Foreskin fibroblast (primary cell): ENCODE measurements at places on chromosomes 1 and 21.

- no peak for DNase-seq
These were observed 556 bp downstream of the S100A1 start for GRCh38 chr1:153628638-153629342.

DNA sequence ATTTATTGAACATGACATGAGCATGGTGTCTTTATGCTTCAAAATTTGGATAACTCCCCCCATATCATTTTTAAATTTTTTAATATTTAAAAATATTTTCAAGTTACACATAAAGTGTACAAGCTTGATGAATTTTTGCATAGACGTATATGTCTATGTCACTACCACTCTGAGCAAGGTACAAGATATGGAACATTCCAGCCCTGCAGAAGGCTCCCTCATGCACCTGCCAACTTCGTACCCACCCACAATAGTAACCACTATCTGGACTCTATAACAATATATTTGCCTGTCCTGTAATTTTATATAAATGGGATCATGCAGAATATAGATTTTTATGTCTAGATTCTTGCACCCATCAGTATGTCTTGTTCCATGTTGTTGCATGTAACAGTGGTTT is 74.5 kb downstream of the CNST start:
- no peak for DNase-seq

DNA sequence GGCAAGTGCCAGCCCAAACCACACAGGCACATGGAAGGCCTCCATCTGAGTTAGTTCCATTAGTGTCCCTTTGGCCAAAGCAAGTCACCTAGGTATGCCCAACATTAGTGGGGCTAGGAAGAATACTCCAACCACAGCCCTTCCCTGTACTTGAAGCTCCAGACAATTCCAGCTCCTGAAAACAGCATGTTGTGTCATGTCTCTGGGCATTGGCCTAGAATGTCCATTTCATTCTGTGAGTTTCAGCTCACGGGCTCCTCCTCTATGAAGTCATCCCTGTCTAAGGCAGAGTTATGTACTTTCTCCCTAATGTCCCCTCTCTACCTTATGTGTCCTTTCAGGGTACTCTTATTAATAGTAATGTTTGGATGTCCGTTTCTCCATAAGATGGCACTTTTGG is 96.5 kb upstream of the SPATA6 start:
- no peak for DNase-seq

DNA sequence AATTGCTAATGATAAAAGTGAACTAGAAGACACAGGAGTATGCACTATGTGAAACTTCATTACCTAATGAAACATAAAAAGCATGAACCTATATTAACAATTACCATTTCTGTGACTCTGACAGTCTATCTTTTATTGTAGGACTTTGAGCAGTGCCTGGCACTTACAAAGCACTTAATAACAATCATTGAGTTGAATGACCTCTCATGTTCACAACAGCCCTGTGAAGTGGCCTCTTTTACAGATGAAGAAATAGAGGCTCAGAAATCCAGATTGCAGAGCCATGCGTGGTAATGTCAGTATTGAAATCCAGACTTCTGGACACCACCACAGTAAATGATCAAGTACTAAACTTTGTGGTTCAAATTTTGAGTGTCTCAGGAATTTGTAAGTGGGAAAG is 326.4 kb downstream of the NTNG1 start:
- no peak for DNase-seq

DNA sequence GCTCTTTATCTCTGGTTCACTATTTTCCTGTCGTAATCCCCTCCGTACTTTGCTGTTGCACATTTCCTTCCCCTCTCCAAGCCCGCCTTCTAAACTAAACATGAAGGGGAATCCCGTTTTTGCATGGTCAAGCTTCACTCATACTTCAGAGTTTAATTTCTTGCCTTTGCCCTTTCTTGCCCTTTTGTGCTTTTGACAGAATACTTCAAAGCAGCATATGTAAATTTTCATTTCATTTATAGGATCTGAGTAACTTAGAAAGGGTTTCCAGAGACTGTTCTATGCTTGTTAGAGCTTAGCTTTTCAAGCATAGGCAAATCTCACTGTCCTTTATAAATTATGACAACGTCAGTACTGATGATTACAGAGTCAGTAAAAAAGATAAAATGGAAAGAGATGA is 27.7 kb downstream of the SPATA45 start:
- DNase-seq, result peak; percentile 5

- peak; percentile 94 for DNase-seq
These were observed 482.0 kb downstream of the SETD4 start for GRCh38 chr21:35578347-35578782.

- no peak for DNase-seq
These were observed 76.6 kb downstream of the ADCY10 start for GRCh38 chr1:167837326-167837725.

DNA sequence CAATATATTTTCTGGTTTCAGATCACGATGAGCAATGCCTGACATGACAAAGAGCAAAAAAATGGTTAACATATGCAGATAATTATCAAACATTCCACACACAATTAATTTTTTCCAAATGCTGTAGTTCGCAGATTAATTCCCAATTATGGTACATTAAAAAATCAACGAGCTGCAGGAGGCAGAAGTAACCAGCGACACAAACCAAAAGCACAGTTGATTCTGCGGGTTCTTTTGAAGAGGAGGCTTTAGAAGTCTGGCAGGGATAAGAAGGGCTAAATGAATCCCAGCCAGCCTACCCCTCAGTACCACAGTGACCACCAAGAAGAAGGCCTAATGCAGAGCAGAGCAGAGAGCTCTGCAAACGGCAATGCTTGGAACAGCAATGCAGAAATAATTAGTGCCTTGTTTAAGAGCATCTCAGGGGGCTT is 17.0 kb upstream of the KNCN start:
- no peak for DNase-seq

DNA sequence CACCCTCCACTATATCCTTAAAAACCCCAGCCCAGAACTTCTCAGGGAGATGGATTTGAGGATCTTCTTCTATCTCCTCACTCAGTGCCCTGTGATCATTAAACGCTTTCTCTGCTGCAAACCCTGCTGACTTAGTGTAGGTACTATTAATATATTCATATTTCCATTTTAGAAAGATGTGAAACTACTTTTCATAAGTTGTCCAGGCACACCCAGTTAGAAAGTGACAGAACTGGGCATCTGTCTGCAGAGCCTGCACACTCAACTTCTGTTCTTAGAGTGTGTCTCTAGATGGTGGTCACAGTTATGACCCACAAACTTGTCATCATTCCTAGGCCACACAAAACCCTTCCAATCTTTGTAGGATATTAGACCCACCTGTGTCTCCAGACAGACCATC is 55.0 kb downstream of the FCRL5 start:
- DNase-seq, result no peak

GRCh38 chr1:32709075-32709474 is 6.5 kb upstream of the SYNC start:
- no peak for DNase-seq

- no peak for DNase-seq
These were observed 23.8 kb downstream of the PMVK start for GRCh38 chr1:154912755-154913154.

GRCh38 chr1:247077213-247077612 is 1.4 kb downstream of the ZNF670 start:
- no peak for DNase-seq

DNA sequence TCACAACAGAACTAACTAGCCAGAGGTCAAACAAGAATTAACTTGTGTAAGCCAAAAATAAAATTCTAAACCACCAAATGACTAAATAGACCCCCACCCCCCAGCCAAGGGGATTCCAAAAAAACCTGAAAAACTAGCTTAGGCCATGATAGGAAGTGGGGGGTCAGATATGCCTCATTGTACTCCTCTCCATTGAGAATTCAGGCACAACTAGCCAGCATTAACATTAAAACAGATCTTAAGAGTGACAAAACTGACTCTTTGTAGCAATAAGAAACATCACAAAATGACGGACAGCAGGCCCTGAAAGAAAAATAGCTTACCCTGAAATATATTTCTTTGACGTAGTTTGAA is 103.0 kb upstream of the ETV3 start:
- no peak for DNase-seq

GRCh38 chr1:22241811-22242210 is 98.9 kb upstream of the WNT4 start:
- DNase-seq, result no peak

GRCh38 chr1:151867765-151868411 is 14.4 kb upstream of the THEM5 start:
- peak; percentile 67 for DNase-seq

DNA sequence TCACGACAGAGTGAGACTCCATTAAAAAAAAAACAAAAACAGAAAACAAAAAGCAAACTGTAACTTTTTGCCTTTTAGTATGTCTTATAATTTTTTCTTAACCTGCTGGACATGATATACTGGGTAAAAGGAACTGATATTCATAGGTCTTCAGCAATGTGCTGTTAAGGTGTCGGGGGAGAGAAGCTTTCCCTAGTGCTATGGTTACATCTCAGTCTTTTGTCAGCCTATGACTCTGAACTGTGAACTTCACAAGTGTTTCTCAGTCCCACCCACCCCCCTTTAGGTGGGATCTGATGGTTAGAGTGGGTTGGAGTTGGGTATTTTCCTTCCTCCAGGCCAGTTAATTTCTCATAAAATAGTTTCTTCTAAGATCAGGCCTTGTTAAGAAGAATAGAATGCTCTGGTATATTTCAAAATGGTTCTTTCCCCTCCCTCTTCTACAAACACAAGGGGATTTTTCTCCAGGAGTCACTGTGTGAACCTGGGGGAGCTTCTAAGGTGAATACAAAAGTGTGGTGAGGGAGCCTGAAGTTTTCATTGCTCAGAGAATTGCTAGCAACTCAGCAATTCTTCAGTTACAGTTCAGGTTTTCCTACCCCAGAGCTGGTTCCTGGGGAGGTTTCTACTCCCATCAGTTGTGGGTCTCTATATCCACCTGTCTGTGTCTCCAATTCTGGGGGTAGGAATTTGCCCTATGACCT is 16.1 kb upstream of the EDARADD start:
- DNase-seq, result no peak

GRCh38 chr21:28852706-28853105 is 140.0 kb downstream of the LTN1 start:
- no peak for DNase-seq

GRCh38 chr1:230834292-230834691 is 34.0 kb downstream of the C1orf198 start:
- no peak for DNase-seq

DNA sequence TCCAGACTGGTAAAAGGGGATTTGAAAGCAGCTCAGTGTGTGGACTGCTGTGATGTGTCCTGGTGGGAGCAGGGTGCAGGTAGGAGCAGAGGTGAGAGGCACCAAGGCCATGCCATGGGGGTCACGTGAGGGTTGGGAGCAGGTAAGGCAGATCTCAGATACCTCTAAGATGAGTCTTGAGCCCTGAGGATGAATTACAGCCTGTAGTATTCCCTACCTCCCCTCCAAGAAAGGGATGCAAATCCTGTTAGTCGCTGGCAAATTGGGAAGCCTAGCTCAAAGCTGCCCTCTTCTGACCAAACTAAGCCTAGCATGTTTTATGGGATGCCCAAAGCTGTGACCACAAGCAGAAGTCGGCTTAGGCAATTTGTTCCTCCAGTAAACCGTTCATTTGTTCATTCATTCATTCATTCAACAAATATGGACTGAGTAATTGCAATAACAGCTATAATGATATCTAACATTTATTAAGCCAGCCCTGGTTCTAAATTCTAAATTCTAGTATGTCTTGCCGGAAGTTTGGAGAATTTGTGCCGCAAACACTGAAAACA is 3.9 kb upstream of the NUAK2 start:
- DNase-seq, result peak; percentile 69

DNA sequence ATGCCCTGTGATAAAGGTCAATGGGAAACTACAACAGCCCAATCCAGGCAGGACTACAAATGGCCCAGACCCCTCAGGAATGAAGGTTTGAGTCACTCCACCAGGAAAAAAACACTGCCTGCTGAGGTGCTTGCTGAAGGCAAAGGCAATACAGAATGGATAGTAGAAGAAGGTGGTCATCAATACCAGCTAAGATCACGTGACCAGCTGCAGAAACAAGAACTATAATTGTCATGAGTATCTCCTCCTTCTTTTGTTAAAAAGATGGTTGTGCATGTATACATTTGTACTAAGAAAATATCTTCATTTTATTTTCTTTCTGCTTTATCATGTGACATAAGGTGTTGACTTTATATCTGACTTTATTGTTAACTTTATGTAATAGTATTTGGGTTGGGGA is 23.4 kb upstream of the ZNF644 start:
- no peak for DNase-seq

DNA sequence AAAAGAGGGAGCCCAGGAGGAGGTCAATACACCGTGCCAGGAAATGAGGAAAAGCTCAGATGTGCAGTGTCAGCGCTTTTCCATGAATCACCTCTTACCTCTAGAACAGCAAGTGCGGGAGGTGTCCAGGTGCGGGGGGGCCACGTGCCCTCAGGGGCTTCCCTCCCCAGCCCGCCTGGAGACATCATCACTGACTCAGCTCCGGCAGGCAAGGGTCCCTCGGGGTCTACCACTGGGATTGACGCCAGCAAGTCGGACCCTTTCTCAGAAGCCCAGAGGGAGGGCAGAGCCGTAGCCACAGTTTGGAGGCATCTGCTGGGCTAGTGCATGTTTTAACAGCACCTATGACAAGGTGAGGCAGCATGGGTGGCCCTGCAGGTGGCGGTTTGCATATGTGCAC is 67.4 kb upstream of the TRAPPC10 start:
- DNase-seq, result no peak

GRCh38 chr21:33230545-33231324 is 997 bp downstream of the IFNAR2 start:
- DNase-seq, result peak; percentile 48

- DNase-seq, result no peak
These were observed 28.3 kb upstream of the KCNK2 start for GRCh38 chr1:215054266-215054665.

GRCh38 chr1:88774151-88774556 is 90.1 kb downstream of the PKN2 start:
- no peak for DNase-seq

DNA sequence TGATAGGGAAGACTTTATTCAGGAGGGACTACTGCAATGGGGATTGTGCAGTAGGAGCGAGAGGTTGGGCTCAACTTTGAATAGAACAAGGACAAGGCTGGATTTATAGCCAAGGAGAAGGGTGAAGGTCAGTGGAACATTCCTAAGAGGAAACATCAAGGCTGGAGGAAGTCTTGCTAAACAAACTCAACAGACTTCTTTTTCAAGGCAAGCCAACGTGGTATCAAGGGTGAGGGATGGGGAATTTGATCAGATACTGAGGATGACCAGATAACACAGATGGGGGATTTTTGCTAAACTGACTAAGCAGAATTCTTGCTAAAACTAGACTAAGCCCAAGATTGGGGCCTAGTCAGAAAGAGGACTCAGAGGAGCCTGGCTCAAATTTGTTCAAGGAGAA is 107.3 kb downstream of the DUSP10 start:
- DNase-seq, result no peak
